ENCODE measurements at places on chromosomes 7 and 10. TPM values are rescaled to one million over a fixed set of nuclear protein-coding genes. Genes with fewer than 3 reads are reported as not detected.

Gene AGR2
- 0.49 TPM for total RNA-seq

Gene EFCAB10
- total RNA-seq, result 2.7 TPM

Gene ZC3HAV1L
- 10.8 TPM for total RNA-seq

Gene MACC1
- total RNA-seq, result 0.25 TPM

Gene AOC1
- total RNA-seq, result not detected

Gene PDE1C
- total RNA-seq, result 21.1 TPM

Measured in temporal lobe (tissue), 4 donors.